ENCODE measurements at places on chromosomes 13 and 19.
A peak's percentile ranks its signal among the peaks of the same experiment; 100 is the strongest.

- DNase-seq, result peak; percentile 41
These were observed 10.1 kb upstream of the NFIX start for GRCh38 chr19:12985049-12985776.

DNA sequence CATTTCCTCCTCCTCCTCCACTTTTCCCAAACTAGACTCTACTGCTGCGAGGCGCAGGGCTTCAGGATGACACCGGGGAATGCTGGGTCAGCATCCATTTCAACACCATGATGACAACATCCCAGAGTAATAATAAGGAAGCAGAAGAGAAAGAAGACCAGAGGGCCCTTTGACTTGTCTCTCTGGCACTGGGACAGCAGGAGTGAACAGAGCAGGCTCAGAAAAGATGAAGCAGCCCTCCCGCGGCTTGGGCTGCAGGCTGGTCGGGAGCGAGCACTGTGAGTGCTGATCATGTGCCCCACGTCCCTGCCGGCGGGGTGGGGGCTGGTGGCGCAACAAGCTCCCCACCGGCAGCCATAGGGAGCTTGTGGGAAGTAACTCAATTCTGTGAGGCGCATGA, 30.5 kb downstream of the RANBP3 start:
- no peak for DNase-seq

DNA sequence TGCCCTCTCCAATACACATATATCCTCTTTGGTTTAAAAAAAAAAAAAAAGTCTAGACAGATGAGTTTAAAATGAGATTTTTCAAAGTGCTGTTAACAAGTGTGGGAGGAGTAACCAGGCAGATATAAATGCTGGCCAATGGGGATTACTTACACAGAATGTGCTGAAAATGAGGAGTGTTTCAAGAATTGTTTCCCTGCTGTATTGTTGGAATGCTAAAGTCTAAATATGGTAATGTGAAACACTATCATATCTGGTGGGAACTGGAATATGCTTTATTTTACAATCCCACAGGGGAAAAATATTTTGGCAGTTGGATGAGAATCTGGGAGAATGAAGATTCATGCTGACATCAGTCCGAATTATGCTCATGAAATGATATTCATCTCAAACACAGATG, 250.7 kb downstream of the DCT start:
- no peak for DNase-seq

DNA sequence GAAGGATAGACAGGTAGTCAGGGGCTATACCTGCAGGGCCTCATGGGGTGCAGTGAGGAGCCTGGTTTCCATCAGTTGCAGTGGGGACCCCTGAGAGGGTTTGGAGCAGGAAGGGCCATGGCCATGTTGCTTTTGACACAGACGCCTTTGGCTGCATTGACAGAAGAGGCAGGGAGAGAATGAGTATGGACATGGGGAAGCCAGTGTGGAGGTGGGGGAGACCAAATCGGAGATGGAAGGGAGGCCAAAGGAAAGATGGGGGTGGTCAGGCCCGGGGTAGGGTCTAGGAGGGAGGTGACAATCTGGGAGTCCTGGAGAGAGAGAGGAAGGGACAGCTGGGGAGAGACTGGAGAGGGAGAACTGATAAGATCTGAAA, 1.3 kb downstream of the HSD11B1L start:
- DNase-seq, result no peak

DNA sequence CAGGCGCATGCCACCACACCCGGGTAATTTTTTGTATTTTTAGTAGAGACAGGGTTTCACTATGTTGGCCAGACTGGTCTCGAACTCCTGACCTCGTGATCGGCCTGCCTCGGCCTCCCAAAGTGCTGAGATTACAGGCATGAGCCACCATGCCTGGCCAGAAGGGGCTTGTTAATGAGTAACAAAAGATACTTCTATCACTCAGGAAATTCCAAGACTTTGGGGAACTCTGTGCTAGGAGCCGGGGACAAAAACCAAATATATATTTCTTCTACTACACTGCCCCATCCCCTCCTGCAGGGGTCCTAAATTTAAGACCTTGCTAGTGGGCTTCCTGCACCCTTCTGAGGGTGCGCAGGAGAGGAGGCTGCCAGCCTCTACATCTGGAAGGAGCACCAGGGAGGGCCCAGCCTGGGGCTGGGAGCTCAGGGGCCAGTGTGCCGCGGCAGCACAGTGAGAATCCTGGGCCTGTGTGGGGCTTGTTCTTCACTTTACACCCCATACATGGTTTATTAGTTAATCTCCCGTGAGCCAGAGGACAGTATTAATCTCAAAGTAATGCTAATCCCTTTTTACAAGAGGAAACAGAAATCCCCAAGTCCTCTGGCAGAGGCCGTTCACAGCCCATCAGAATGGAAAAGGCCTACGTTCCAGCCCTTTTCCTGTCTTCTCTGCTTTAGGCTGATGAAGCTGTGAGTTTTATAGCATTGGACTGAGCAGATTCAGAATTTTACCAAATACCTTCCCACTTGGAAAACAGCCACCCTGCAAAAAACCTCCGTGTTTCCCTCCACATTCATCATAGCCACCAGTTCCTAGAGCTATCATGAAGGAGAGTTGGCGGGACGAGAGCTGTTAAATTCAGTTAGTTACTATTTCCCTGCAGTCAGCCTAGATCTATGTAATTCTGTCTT, 44.4 kb upstream of the NPAS1 start:
- no peak for DNase-seq

GRCh38 chr19:55690769-55691545, 15.9 kb downstream of the EPN1 start:
- no peak for DNase-seq

- no peak for DNase-seq
These were observed 33.1 kb upstream of the SERP2 start for GRCh38 chr13:44340508-44340907.

- no peak for DNase-seq
These were observed 7.4 kb downstream of the ZNF671 start for GRCh38 chr19:57719901-57720519.

DNA sequence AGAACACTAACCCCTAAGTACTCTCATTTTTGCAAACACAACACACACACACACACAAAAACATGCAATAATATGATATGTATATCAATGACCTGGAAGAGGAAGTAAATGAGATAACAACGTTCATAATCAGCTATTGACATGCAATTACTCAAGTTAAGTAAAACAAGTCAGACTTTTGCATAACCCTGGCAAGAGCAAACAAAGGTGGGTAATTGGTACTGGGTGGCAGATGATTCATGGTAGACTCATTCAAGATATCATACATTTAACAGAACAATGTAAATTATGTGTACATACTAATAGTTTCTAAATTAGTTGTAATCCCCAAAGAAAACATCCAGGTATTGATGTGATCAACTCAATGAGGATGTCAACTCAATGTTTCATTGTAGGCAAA, 508.8 kb downstream of the DACH1 start:
- no peak for DNase-seq

DNA sequence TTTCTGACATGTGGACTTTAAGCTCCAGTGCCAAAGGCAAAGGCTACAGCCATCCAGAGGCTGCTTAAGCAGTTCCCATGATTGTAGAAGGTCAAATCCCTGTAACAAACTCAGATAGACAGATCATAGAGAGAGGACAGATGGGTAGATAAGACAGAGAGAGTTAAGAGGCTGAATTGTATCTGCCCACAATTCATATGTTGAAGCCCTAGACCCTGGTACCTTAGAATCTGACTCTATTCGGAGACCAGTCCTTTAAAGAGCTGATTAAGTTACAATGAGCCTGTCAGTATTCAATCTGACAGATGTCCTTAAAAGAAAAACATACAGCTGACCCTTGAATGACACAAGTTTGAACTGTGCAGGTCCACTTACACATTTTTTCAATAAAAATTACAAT, 115.2 kb downstream of the RAP2A start:
- DNase-seq, result no peak

- DNase-seq, result peak; percentile 92
These were observed 436 bp upstream of the BBC3 start for GRCh38 chr19:47231215-47232054.

GRCh38 chr13:95060014-95060519, 241.2 kb downstream of the ABCC4 start:
- DNase-seq, result no peak

DNA sequence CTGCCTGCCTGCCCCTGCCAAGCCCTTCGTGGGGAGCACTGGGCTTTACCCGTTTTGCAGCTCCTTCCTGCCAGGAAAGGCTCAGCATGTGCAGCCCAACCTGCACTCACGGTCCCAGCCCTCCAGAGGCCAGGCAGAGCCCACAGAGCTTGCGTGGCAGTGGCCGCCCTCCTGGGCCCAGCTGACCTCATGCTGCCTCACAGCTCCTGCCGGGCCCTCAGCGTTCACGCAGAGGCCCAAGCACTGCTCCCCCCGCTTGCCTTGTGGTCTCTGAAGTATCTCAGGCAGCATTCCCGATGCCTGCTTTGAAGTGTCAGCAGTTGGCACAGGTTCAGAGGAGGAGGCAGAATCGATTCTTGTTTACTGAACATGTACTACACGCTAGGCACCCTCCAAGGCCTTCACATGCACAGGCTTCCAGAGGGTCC, 32.5 kb downstream of the CAPN12 start:
- DNase-seq, result no peak

DNA sequence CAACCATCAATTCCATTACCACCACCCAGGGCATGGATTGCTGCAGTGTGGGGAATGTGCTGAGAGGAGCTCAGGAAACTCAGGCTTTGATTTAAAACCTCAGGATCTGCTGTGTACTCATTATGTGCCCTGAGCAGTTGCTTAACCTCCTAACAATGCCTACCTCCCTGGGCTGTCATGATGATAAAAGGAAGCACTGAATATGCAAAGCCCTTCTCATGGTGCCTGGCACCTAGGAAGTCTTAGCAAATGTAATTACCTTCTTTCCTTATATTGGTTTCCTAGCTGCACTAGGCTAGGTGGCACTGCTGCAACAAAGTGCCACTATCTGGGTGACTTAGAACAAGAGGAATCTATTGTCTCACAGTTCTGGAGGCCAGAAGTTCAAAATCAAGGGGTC, 62.2 kb downstream of the KCTD12 start:
- DNase-seq, result no peak

DNA sequence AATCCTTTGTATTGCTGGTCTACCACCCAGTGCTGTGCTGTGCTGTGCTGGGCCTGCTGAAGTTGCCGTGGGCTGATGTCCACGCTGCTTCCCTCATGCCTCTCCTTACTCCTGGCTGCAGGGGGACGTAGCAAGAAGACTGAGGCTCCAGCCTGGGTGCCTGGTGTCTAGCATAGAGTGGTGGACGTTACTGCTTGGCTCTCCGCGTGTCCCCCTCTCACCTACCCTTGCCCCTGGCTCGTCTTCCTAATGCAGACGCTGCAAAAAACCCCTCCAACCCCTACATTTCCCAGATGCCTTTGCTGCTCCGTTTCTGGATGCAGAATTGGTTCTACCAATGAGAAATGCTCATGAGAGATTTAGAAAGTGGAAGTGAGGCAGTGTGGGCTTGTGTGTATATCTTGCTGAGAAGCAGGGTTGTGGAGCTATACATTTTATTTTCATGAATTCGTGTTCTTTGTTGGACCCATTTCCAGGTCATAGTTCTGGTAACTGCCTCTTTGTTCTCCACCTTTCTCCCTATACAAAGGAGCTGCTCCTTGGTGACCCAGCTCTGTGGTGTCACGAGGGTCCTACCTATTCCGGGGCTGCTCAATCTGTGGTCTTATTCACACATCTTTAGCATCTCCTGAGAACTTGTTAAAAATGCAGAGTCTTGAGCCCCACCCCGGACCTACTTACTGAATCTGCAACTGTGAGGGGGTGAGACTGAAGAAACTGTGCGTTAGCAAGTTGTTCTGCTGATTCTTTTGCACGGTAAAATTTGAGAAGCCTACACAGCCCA, 7.9 kb upstream of the DENND1C start:
- no peak for DNase-seq

DNA sequence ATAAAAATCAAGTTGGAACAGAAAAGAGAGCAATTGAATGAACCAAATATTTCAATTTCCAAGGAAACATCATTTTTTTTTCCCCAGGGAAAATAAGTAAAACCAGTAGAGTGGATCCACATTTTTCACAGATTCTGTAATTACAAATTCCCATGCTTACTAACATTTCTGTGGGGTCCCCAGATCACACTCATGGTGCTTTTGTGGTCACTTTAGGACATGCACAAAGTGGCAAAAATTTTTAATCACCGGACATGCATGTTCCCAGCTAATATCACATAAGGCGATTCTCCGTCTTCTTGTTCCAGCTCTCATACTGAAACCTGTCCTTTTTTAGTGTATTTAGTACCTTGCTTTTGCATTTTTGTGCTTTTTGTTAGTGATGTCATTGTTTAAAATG, 748.2 kb upstream of the SLITRK1 start:
- DNase-seq, result no peak

GRCh38 chr19:19334063-19334988, 13.7 kb downstream of the MAU2 start:
- no peak for DNase-seq

DNA sequence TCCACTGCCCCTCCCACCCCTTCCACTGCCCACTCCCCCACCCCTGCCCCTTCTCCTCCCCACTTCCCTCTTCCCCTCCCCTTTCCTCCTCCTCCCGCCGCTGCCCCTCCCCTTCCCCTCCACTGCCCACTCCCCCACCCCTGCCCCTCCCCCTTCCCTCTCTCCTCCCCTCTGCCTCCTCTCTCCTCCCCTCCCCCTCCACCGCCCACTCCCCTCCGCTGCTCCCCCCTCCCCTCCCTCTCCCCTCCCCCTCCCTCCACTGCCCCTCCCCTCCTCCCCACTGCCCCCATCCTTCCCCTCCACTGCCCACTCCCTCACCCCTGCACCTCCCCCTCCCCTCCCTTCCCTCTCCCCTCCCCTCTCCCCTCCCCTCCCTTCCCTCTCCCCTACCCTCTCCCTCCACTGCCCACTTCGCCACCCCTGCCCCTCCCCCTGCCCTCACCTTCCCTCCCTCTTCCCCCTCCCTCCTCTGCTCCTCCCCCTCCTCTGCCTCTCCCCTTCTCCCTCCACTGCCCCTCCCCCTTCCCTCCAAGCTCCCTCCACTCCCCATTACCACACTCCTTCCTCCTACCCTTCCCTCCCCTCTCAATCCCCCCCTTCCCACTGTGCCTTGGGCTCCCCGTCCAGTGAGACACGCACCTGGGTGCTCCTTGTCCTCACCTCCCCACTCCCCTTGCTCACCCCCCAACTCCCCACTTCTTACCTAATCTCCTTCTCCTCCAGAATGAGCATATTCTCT, 21.9 kb downstream of the ATP8B3 start:
- no peak for DNase-seq

DNA sequence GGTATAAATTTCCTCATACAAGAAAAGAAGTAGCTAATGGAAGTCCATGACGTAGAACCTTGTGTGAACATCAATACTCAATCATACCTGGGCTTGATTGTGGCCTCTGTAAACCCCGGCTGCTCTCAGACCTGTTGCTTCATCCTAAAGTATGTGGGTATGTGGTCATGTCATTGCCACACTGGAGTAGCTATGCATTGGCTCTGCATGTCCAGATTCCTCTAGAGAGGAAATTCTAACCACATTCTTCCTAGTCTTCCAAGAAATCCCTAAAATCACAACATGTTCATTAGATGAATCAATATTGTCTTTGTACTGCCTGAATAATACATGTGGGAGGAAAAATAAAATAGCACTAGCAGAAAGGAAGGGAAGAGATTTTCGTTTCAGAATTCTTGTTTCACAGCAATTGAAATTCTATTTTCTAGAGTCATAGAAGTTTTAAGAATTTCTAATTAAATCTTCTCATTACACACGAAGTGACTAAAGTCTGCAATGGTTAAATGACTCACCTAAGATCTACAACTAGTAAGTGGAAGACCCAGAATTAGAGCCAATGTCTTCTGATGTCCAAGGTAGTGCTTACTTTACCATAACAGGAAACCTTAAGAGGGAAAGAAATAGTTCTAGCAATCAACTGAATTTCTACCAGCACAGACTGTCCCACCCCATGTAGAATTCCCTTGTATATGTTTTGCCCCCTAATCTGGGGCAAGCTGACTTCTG, 28.0 kb downstream of the RXFP2 start:
- no peak for DNase-seq
